ENCODE measurements at places on chromosomes 11 and 22.

GRCh38 chr11:70525466-70525865 lies 127.1 kb downstream of the CTTN start:
- no peak for DNase-seq

- DNase-seq = no peak
These were observed 25.0 kb upstream of the OAF start for GRCh38 chr11:120185706-120186455.

DNA sequence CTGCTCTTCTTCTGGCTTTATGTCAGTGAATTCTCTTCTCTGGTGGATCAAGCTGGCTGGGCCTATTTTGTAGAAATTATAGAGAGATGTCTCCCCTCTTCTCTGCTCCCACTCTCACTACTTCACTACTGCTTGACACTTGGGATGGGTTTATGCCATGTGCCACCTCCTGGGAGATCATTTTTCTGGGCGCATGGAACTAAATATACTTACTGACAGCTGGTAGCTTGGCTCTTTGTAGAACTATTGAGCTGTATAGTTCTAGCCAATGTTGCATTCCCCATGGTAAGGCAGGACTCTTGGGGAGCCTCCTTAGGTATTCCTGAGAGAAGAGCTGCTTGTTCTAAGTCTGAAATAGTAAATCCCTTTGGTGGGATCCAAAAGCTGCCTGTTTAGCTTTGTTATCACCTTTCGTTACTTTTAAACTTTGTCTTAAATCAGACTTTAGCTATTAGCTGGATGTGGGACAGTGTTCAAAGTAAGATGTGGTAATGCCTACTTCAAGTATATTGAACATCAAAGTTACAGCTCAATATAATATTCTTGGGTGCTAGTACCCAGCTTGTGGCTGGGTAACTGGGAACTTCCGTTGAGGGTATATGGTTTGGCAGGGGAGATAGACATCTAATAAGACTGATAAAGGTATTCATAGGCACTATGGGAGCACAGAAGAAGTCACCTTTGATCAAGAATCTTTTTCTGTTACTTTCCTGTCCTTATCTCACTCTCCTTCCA lies 87.5 kb upstream of the RRM1 start:
- DNase-seq = no peak

DNA sequence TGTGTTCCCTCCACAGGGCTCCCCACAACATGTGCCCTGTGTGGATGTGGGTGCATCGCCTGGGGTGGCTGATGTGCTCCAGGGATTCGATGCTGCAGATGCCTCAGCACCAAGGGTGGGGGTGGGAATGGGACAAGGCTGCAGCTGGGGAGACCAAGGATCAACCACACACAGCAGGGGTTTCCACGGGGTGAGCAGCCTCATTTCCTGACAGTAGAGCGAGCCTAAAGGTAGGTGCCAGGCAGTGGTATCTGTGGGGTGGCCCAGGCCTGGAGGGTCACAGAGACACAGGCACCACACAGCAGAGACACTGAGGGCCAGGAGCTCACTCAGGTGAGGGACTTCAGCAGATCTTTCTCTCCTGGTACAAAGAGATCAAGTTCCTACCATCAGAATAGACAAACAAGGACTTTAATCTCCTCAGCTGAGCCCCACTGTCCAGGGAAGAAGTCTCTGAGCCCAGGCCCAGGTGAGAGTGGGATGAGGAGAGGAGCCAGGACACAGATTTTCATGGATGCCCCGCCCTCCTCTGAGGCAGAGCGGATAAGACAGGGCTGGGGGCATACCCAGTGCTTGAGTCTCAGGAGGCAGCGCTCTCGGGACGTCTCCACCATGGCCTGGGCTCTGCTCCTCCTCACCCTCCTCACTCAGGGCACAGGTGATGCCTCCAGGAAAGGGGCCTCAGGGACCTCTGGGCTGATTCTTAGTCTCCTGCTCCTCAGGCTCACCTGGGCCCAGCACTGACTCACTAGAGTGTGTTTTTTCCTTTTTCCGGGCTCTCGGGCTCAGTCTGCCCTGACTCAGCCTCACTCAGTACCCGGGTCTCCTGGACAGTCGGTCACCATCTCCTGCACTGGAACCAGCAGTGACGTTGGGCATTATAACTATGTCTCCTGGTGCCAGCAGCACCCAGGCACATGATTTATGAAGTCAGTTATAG lies 19.7 kb downstream of the GGTLC2 start:
- DNase-seq = no peak

- no peak for DNase-seq
These were observed 252.1 kb upstream of the PITPNB start for GRCh38 chr22:28171115-28171514.

- DNase-seq = no peak
These were observed 4.4 kb downstream of the GAS2 start for GRCh38 chr11:22670830-22671229.

DNA sequence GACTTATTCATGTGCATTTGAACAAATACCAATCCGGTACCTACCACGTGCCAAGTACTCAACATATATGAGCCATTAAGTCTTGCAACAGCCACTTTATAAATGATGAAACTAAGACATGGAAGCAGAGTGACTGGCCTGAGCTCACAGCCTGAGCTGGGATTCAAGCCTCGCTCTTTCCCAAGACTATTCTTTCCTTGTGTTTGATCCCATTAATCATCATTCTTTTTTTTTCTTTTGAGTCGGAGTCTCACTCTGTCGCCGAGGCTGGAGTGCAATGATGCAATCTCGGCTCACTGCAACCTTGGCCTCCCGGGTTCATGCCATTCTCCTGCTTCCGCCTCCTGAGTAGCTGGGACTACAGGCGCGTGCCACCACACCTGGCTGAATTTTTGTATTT lies 119.3 kb downstream of the ABTB2 start:
- no peak for DNase-seq

DNA sequence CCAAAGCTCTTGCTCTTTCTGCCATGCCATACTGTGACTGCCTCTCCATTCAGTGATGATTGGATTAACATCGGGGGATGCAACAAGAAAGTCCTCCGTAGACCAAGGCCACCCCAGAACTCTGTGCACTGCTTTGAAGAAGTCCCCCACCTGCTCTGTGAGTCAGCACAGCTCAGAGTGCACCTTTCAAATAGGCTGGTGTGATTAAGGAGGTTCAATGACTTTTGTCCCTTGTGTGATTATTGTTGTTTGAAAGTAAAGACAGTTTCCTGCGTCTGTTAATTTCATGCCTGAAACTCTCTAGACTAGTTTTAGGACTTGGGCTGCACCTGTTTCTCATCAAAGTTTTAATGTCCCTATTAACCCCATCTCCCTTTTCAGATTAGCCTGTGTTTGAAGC lies 33.0 kb upstream of the DBX1 start:
- no peak for DNase-seq

DNA sequence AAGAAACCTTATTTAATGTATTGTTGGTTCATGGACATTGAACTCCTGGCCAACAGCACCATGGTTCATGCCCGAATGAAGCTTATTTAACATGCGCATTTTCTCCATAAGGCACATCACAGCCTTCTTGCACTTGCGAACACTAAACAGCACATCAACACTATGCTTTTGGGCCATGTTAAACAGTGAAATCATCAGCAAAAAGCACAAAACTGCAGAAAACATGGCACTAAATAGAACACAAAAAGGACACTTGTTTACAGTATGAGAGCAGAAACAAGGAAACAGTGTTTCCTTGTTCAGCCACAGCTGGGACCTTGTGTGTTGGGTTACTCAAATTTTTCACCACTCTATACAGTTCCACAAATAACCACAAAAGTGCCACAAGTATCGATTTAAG lies 122.3 kb downstream of the MSANTD4 start:
- no peak for DNase-seq

DNA sequence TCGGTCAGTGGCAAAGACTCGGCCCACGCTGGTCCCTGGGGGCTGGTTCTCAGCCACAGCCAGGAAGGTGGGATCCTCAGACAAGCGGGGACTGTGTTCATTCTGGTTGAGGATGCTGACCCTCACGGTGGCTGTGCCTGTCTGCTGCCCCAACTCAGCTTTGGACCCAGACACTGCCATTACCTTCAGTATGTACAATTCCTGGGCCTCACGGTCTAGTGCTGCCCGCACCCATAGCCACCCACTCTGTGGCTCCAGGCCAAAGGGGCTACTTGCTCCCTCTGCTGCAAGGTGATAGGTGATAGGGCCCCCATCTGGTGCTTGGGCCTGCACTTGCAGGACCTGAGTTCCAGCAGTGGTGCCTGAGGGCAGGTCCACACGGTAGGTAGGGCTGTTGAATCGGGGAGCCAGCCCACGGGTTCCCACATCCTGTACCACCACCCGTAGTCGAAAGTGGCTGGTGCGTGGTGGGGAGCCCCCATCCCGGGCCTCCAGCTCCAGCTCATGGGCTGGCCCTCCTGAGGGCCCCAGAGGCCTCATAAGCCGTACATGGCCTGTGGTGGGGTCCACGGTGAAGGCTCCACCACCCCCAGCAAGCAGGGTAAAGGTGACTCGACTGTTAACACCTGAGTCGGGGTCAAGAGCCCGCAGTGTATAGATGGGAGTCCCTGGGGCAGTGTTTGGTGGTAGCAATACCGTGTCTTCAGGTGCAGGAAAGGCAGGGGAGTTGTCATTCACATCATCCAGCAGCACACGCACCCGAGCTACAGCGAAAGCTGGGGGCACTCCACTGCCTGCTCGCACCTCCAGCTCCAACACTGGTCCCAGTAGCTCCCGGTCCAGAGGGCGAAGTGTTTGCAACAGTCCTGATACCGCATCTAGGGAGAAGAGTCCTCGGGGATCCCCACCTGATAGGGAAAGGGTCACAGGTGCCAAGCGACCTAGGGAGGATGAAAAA lies 13.2 kb upstream of the TPP1 start:
- DNase-seq = no peak

DNA sequence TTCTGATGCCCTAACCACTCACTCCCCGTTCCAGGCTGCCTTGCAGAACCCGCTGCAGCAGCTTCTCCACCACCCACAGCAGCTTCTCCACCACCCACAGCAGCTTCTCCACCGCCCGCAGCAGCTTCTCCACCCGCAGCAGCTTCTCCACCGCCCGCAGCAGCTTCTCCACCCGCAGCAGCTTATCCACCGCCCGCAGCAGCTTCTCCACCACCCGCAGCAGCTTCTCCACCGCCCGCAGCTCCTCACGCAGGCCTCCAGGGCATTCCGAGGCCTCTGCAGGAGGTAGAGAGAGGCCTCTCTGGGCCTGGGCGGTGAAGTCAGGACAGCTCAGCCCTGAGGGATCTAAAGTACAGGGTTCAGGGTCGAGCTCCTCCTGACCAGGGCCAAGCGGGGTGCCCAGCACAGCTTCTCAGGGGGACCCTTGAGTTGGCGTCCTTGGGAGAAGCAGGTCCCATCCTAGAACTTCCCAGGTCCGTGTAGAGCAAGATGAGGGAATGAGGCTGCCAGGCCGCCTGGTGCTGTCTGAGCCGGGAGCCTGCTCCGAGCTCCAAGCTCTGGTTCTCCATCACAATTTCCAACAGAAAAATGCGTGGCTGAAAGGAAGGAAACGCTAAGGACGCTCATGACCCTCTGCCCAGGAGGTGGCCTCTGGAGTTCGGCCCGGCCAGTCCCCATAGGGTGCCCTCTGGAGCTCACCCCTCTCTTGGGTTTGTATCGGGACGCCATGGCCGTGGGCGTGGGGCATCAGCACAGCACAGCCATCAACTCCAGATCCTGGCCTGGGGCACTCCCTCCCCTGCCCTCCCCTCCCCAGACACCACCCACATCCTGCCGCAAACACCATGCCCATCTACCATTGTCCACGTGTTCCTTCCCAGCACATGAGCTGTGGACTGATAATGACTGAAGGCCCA lies 528.6 kb downstream of the BRD1 start:
- DNase-seq = no peak

Data from stimulated activated naive B cell treated with anti-CD40 and anti-IgM and Interleukin-4, amounts not matched to agents 10 μg/mL and 1 μg/mL and 100 μg/mL, for 72 hours (primary cell).